LHCN-M2 (cell line): ENCODE measurements at places on chromosomes 7 and 10.

DNA sequence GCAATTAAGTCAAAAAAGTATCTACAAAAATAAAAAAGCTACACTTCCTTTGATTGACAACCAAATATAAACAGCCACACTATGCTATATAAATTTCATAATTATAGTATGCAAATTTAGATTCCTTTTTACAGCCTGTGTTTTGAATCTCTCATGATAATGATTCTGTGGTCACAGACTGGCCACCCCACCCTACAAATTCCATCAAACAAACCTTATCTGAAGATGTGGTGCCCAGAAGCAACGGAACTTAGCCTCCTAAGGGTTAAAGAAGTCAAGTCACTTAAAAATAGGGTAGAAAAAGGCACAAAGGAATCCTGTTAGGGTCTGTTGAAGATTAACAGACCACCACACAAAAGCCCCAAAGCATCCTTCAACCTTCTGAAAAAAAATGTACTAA, 351.8 kb downstream of the INHBA start:
- DNase-seq: no peak

GRCh38 chr7:148020679-148021078, 569.9 kb upstream of the C7orf33 start:
- DNase-seq: no peak

DNA sequence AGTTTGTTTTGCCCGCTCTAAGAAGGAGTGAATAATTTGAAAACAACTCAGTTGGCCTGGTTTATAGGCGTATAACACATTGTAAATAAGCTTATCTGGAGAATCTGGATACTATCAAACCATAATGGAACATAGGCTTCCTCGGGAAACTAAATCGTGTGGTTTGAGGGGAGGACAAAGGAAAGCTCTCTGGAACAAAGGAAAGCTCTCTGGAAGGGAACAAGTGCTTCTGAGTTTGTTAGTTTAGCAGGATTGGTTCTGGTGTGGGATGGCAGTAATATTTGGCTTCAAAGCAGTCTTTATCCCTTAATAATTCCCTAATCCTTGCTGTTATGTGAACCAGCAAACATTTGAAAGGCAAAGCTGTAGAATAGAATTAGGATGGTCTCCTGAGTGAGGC, 15.0 kb upstream of the SLK start:
- DNase-seq: no peak

GRCh38 chr10:18777258-18777657, 118.0 kb downstream of the ARL5B start:
- DNase-seq: no peak

DNA sequence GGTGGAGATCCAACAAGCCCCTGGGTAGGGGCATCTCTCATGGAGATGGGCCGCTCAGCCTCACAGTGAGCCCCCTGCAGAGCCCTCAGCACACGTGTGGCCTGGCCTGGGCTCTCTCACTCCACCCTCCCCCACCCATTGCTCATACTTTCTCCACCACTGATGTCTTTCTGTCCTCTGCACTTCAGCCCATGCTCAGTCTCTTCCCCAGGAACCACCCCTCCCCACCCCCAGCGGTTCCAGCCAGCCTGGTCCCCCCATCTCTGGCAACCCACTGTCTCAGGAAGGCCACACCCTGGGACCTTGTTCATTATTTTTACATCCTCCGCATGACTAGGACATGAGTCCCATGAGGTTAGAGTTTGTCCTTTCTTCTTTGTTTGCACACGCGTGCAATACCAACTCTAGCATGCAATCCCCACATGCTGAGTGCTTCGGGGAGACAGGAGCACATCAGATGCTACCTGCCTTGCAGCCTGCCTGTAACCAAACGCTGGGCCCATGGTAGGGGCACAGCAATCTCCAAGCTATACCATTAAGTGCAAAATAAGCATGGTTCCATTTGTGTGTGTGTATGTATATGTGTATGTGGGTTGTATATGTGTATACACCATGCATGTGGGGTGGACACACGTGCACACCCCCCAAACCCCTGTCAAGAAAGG, 408.4 kb upstream of the FOXK1 start:
- DNase-seq: no peak
